ENCODE measurements at places on chromosomes 12 and 14.

GRCh38 chr12:67989184-67989920 lies at the start of gene IFNG-AS1:
TSS of gene IFNG-AS1 (plus strand) at chr12:67989447.
- no peak for DNase-seq

DNA sequence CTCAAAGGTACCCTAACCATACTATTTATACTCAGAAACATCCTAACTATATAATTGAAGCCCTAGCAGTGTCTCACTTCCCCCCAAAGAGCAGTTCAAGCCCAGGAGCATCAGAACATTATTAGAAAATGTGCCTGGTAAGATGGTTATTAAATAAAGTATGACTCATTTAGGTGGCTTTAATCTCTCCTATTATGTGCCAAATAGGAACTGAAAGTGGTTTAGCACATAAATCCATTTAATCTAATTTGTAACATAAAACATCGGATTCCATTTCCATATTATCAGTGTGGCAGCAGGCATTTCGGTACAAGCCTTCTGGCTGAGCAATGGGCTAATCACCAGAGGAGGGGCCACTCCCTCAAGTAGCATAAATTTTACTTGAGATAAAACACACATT lies 395.2 kb upstream of the TMTC1 start:
- DNase-seq, result no peak

GRCh38 chr14:99883866-99884650 lies 90.8 kb downstream of the EML1 start:
- no peak for DNase-seq

DNA sequence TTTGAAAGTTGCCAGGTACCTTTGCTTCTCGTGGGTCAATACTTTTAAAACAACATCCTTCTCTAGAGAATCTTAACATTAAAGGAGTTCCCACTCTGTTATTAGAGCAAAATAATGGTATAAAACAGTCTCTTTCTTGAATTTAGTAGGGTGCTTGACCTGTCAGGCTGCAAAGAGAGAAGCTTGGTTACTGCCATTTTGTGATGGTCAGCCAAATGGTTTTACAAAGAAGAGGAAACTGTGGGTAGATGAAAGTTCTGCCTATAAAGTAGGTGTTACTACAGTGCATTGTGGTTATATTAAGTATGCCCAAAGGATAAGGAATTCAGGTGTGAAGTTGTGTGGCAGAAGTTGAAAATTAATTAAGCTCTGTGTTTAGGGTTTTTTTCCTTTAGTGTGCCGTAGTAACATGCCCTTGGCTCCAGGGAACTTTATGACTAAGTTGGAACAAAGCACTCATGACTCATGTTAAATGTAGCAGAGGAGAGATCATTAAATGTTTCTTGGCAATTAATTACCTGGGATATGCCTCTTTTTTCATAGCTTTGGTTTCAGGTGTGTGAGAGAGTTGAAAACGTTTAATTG lies 354.0 kb upstream of the KITLG start:
- no peak for DNase-seq

DNA sequence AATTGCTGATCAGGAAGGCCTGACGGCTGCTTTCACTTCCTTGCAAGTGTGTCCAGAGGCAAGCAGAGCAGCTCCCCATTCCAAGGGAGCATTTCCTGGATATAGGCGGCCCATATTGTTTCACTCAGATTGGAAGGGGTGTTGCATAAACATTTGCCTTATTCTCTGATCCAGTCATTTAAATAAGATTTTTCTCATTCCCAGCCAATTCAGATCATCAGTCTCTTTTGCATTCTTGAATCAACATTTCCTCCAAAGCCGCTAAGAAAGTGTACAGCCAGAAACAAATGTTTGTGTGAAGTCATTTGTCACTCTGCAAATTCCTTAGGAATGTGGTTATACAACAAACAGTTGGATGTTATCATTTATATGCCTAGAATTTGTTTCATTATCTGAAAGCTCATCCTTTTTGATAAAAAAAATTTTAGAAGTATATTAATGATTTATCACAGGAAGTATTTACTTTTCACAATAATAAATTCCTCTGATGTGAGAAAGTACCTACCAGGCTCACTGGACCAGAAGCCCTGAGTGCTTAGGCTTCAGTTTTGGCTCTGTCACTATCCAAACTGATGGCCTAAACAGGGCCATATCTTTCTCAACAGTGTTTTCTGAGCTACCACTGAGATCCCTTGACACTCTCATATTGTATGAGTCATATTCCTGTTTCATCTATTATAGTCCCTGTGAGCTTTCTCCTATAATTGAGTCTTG lies 379.6 kb downstream of the CCDC91 start:
- no peak for DNase-seq

DNA sequence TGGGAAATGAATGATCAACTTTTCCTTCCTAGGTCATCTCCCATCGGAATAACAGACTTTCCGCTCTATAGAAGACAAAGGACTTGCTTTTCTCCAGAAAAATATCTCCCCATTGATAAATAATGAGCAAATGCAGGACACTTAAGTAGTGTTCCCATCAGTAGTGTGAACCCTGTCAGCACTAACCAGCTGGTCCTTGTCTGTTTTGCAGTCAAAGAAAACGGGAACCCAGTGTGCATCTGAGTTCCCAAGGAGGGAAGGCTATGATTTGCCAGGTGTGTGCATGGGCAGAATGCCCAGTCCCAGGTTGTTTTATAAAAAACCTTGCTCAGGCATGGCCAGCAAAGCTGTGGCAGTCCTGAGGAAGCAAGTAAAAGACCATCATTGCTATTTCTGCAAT lies 256.5 kb upstream of the HMGA2 start:
- DNase-seq, result no peak

GRCh38 chr12:54569072-54569471 lies 19.4 kb downstream of the PPP1R1A start:
- DNase-seq, result no peak

DNA sequence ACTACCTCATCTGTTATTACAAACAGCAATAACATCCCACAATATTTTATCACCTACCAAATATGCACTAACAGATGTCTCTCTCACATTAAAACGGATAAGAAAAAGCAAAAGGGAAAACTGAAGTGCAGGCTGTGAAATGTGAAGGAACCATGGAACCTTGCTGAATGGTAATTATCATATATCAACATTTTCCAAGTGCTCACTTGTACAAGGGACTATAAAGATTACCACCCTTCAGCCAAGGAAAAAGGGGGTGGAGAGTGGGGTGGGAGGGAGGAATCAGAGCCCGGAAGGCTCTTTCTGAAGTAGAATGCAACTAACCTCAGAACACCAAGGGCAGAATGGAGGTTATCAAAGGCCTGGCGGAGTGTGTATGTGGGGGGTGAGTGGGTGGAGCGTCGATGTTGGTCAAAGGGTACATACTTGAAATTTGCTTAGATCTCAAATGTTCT lies 1.2 kb downstream of the SNX6 start:
- no peak for DNase-seq

DNA sequence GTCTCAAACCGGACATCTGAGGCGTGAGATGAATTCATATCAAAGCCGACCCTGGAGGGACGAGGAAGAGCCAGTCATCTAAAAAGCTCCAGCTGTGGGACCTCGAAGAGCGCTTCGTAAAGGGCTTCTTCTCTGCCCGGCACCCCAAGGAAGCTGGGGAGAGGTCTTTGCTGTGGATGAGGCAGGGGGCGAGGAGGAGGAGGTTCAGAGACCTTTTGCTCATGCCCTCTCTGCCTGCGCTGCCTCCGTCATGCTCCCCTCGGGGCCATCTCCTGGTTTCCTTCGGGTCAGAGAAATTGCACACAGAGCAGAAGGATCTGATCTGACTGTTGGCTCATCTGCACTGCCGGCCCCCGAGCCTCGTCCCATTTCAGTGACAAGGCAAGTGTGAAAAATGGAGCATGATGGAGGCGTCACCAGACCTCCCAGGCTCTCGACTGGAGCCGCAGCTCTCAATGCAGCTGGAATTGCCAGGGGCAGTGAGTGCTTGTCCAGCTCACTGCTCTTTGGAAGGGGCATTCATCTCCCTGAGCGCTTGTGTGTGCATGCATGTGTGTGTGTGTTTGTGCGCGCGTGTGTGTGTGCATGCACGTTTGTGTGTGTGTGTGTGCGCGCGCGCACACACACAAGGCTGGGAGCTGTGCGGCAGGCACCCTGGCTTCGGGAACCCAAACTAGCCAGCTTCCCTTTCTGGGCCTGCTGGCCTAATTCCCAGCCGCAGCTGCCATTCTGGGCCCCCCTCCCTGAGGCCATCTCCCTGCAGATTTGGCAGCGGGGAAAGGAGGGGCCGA lies 9.2 kb downstream of the CABP1 start:
- peak; percentile 6 for DNase-seq

DNA sequence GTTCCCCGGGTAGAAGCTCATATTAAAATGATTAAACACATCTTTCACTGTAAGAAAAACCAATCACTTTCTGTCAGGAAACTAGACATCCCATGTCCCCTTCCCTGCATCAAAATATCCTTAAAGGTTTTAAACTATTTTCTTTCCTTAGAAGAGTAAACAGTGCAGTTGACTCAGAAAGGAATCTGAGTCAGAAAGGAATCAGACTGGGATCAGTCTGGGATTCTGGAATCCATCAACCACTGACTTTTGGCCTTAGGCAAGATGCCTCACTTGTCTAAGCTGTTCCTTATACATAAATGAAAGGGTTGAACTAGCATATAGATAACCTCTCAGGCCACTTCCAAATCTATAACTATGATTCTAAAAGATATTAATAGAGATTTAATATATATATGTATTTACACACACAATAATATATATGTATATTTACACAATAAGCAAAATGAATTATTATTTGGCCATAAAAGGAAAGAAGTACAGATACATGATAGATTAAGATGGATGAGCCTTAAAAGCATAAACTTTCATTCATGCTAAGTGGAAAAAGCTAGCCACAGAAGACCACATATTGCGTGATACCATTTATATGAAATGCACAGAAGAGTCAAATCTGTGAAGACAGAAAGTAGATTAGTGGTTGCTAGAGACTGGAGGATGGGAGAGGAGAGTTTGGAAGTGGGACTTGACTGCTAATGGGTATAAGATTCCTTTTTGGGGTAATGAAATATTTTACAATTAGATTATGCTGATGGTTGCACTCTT lies 114.4 kb downstream of the SLC38A1 start:
- no peak for DNase-seq

- no peak for DNase-seq
These were observed 51.3 kb upstream of the PLBD1 start for GRCh38 chr12:14618983-14619382.

DNA sequence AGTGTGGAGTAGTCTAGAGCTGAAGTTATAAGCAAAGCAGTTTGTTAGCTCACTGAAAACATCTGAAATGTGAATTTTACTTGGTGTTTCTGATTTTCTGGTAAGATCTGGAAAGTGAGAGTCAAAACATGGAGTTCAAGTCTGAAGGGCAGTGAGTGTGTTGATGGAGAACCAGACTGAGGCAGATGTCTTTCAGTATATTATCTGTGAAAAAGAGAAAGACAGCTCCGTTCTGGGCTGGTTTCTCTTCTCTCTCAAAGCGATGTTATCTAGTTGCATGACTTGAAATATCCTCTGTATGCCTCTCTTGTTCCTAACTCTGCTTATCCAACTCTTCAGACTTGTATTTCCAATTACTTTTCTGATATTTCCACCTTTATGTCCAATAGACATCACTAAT lies 381.9 kb upstream of the RGS6 start:
- DNase-seq, result no peak

DNA sequence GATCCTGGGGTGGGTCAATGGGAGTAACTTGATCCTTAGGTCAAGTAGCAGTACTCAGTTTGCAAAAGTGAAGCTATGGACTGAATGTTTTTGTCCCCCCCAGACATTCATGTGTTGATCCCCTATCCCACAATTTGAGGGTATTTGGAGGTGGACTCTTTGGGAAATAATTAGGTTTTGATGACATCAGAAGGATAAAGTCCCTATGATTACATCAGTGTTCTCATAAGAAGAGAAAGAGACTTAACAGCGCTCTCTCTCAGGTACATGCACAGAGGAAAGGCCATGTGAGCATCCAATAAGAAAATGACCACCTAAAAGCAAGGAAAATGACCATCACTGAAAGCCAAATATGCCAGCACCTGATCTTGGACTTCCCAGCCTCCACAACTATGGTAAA lies 550.8 kb downstream of the FOXG1 start:
- no peak for DNase-seq

- DNase-seq, result no peak
These were observed 3.6 kb downstream of the SLC2A14 start for GRCh38 chr12:7869137-7869536.

DNA sequence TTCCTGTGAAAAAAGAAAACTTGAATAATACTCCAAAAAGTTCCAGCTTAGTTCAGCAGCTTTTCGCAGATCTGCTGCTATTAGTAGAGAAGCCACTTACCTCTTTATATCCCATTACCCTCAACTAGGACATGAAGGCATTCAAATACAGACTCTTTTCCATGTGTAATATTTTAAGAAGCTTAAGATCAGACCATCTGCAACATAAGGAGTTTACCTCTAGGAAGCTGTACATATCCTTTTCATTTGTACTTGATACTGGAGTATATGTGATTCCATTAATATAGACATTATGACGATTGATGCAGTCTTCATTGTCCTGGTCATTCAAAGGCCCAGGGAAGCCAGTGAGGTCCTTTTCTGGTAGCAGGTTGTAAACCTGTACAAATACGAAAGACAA lies 20.4 kb downstream of the A2M start:
- no peak for DNase-seq

GRCh38 chr12:11825278-11825677 lies 175.8 kb downstream of the ETV6 start:
- DNase-seq, result no peak

DNA sequence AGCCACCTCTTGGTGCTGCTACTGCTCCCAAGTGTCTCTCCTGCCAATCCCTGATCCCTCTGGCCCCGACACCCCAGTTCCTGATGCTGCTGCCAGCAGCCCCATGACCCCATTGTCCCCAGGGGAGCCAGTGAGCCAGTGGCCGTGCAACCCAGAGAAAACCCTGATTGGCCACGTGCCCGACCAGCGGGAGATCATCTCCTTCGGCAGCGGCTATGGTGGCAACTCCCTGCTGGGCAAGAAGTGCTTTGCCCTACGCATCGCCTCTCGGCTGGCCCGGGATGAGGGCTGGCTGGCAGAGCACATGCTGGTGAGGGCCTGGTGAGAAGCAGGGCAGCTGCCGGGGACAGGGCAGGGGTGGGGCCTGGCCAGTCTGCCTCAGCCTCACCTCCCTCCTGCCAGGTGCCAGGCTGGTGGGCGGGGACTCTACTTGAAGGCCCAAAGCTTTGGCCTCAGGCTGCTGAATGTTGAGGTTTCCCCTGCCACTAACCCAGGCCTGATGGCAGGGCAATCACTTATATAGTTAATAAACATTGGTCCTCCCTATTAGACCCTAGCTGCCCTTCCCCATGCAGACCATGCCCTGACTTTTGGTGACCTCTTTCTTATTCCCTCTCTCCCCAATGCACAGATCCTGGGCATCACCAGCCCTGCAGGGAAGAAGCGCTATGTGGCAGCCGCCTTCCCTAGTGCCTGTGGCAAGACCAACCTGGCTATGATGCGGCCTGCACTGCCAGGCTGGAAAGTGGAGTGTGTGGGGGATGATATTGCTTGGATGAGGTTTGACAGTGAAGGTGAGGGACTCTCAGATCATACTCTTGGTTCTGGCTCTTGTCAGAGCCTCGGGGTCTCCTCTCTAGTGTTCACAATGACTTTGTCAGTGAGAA lies 5.1 kb downstream of the PCK2 start:
- DNase-seq, result no peak

GRCh38 chr14:53127151-53127550 lies 26.0 kb downstream of the DDHD1 start:
- no peak for DNase-seq
